ENCODE measurements at places on chromosomes 3 and 15.
A peak's percentile ranks its signal among the peaks of the same experiment; 100 is the strongest.

DNA sequence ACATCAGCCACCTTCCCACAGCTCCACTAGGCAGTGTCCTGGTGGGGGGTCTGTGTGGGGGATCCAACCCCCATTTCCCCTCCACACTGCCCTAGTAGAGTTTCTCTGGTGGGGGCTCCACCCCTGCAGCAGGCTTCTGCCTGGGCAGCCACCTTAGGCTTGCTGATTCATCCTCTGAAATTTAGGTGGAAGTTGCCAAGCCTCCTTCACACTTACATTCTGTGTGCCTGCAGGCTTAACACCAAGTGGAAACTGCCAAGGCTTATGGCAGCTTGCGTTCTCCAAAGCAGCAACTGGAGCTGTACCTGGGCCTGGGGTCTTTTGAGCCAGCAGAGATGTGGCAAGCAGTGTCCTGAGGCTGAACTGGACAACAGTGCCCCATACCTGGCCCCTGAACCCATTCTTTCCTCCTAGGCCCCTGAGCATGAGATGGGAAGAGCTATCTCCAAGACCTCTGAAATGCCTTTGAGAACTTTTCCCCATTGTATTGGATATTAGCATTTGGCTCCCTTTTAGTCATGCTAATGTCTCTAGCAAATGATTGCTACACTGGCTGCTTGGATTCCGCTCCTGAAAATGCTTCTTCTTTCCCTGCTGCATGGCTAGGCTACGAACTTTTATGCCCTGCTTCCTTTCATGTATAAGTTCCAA lies 32.5 kb downstream of the CPN2 start:
- DNase-seq: no peak

DNA sequence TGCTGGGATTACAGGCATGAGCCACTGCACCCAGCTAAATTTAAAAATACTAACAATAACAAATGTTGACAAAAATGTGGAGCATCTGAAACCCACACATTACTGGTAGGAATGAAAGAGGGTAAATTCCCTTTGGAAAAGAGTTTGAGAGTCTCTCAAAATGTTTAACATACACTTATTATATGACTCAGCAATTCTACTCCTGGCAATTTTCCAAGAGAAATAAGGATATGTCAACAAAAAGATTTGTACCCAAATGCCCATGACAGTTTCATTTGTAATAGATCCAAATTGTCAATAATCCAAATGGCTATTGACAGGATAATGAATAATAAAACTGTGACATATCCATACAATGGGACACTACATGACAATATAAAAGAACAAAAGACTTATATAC lies 9.0 kb downstream of the HCLS1 start:
- DNase-seq: no peak

- DNase-seq: no peak
These were observed 25.4 kb downstream of the SH3BP5 start for GRCh38 chr3:15306979-15307359.

GRCh38 chr3:123657568-123657967 lies 72.7 kb upstream of the HACD2 start:
- DNase-seq: no peak

DNA sequence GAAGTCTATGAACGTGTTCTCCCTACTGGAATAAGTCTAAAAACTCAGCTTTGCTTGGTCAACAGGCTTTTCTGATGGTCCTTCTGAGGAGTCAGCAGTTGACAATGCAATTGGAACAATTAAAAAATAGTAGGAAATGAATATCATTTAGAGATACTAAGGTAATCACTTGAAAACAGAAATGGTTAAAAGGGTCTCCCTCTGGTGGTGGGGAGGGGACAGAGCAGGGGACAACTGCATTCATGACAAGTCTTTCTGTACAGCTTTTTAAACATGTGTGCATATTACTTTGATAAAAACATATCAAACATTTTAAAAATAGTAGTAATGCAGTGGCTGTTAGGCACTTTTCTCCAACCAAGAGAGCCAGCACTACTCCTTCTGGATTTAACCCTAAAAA lies 119.9 kb upstream of the FHIT start:
- peak; percentile 47 for DNase-seq

- DNase-seq: no peak
These were observed 60.7 kb downstream of the TASOR start for GRCh38 chr3:56622381-56622780.

- DNase-seq: no peak
These were observed 21.4 kb upstream of the CELF6 start for GRCh38 chr15:72341361-72341760.

DNA sequence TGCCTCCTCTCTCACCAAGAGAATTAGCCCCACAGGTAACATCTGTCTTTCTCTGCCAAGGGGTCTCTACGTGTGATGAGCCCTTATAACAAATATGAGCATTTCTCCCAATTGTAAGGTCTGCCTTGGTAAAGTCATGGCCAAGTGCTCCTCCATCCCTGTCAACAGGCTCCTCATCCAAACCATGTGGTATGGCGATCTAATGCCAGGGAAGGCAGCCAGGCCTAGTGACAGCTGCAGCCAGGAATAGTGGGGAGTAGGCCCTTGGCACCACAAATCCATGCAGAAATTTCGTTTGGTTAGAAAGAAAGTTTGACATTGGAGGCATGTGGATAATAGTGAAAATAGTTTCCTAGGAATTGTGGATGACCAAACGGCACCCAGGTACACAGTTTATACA lies 4.7 kb upstream of the LRTM1 start:
- DNase-seq: no peak

DNA sequence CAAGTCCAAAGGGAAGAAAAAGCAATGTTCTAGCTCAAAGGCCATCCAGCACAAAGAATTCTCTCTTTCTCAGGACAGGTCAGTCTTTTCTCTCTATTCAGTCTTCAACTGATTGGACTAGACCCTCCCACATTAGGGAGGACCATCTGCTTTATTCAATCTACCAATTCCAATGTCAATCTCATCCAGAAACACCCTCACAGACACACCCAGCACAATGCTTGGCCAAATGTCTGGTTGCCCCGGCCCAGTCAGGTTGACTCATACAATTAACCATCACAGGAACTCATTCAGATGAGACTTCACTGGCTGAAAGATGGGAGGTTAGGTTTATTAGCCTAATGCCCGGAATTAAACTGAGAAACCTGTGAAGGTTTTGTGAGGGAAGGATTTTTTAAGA lies 32.4 kb downstream of the ACAN start:
- DNase-seq: no peak

GRCh38 chr3:114498539-114499370 lies 204.9 kb downstream of the TIGIT start:
- DNase-seq: peak; percentile 24

- DNase-seq: no peak
These were observed 1.6 kb downstream of the RFTN1 start for GRCh38 chr3:16511681-16512434.

DNA sequence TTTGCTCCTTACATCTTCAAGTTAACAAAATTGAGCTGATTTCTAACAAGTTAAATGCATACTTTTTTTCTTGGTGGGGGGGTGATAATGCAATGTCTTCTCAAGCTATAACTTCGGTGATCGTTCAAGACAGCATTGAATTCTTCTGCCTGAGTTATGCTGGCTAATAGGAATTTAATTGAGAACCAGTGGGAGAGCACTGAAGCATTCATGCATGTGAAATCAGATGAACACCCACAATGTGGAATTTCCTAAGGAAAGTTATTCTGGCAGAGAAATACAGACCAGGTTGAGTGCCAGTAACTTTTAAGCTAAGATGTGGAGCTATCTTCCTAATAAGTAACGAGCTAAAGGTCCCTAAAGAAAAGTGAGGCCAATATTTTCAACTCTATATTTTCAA lies 3.0 kb downstream of the SPATA16 start:
- DNase-seq: peak; percentile 73

DNA sequence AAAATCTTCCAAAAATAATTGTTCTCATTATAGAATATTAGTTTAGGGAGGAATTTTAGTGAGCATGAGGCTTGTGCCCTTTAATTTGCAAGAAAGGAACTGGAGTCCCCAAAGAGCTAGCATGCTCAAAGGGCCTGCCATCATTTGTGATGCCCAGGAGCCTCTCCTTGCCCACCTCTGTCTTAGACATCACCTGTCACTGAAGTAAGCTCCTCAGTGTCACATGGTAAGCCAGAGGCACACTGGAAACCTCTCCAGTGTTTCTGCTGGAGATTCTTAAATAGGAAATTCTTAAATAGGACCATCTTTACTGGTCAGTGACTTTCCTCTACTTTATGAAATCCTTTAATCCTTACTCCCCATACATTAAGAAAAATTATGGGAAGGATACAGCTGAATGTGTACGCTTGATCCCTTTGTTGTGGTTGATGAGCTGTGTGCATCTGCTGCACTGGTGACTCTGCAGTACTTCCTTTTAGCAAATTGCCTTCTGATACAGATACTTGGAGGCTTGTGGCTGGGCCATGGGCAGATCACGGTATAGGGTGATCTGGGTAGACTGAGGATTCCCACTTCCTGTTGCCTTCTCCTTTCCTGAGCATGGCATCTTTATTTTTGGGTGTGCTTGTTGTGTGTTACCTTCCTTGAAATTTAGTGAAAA lies 197.4 kb downstream of the KLHL25 start:
- no peak for DNase-seq

GRCh38 chr3:12370758-12371157 lies 81.9 kb downstream of the PPARG start:
- DNase-seq: no peak

GRCh38 chr15:68272721-68273271 lies 4.7 kb upstream of the FEM1B start:
- DNase-seq: no peak

GRCh38 chr3:38307599-38307998 lies 25.5 kb downstream of the SLC22A14 start:
- no peak for DNase-seq

DNA sequence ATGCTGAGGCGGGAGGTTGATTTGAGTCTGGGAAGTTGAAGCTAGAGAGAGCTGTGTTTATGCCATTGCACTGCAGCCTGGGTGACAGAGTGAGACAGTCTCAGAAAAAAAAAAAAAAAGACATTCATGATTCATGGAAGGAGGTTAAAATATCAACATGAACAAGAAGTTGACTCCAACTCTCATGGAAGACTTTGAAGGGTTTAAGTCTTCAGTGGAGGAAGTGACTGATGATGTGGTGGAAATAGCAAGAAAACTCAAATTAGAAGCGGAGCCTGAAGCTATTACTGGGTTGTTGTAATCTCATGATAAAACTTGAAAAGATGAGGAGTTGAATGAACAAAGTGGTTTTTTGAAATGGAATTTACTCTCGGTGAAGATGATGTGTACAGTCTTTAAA lies 491.8 kb downstream of the SQOR start:
- DNase-seq: no peak

- DNase-seq: no peak
These were observed 255.7 kb upstream of the GRM7 start for GRCh38 chr3:6605227-6605626.

GRCh38 chr3:12966847-12967605 lies 106.2 kb downstream of the IQSEC1 start:
- peak; percentile 75 for DNase-seq

DNA sequence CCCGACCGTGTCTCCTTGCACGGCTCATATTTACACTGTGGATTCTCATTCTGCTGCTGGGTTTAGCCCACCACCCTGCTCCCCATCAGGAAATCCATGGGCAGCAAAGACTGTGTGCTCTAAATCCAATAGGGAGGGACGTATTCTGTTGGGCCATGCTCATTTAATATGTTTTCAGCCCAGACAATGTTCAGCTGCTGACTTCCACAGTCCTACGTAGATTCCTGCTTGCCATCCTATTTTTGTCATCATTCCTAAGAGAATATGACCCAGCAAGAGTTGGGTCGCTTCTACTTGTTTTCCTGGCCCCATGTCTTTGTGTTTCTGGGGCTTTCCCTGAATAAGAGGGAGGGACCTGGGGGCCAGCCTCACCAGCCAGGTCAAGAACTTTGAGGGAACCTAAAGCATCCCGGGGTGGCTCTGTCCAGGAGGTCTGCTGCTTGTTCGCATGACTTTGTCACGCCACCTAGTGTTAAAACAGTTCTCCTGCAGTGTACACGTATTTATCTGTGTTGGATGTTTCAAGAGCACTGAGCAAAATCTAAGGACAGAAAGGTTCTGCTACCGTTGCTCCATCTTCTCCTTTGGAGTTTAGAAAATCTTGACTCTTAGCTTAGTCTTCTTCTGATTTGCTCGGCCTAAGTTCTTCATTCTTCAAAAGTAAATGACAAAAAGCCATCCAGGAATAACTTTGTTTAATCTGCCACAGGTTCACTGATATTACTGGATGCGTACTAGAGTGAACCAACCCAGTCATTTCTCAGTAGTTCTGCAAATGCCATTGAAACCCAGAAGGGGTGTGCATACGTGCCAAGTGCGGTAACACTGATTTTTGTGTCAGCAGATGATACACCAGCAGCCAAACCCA lies 79.8 kb upstream of the NR2E3 start:
- peak; percentile 61 for DNase-seq

GRCh38 chr15:71294251-71294910 lies 179.1 kb downstream of the THSD4 start:
- no peak for DNase-seq

DNA sequence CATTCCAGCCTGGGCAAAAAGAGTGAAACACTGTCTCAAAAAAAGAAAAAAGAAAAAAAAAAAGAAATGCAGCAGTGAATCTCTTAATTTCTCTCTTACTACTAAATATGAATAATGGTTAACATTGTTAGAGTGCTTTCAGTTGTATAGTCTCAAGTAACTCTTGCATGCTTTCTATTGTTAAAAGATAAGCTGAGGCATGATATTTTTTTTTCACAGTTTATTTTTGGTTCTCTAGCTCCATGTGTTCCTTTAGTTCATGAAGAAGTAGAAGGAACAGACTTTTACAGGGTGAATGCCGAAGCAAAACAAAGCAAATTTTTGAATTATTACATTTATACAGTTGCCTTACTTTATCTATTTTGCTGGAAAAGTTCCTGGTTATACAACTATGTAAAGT lies 1180.9 kb downstream of the OTOL1 start:
- no peak for DNase-seq

DNA sequence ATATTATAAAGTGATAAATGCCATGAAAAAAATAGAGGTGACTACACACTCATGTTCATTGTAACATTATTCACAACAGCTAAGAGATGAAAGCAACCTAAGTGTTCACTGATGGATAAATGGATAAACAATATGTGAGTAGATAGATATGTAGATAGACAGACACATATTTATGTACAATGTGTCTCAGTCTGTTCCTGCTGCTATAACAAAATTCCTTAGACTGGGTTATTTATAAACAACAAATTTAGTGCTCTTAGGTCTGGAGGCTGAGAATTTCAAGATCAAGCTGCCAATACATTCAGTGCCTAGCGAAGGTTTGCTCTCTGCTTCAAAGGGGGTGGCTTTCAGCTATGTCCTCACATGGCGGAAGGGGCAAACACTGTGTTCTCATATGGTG lies 312.5 kb downstream of the ZNF621 start:
- no peak for DNase-seq

- DNase-seq: no peak
These were observed 26.3 kb downstream of the NSUN3 start for GRCh38 chr3:94089126-94089525.

GRCh38 chr3:156536524-156537316 lies 18.2 kb downstream of the SSR3 start:
- DNase-seq: no peak

- DNase-seq: peak; percentile 78
These were observed 74.8 kb upstream of the NTRK3 start for GRCh38 chr15:88331291-88331690.

All from retina (tissue), 1 donor.